Anterior cingulate cortex (tissue), 58 donors: ENCODE measurements at places on chromosomes 4 and X.

GRCh38 chr4:78517050-78517652 lies 34.4 kb upstream of the ANXA3 start:
- no peak for DNase-seq

DNA sequence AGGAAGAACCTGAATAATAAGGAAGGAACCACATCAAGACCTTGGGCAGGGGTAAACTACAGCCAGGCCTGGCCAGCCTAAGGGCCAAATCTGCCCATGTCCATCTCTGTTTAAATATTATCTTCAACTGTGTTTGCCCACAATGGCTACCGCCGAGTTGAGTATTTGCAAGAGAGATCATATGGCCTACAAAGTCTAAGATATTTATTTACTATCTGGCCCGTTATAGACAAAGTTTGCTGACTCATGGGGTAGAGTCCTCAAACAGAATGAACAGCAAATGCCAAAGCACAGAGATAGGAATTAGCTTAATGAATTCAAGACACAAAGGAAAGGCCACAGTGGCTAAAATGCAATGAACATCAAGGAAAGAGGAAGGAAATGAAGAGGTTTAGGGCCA lies 44.8 kb downstream of the RPS6KA3 start:
- DNase-seq: no peak

DNA sequence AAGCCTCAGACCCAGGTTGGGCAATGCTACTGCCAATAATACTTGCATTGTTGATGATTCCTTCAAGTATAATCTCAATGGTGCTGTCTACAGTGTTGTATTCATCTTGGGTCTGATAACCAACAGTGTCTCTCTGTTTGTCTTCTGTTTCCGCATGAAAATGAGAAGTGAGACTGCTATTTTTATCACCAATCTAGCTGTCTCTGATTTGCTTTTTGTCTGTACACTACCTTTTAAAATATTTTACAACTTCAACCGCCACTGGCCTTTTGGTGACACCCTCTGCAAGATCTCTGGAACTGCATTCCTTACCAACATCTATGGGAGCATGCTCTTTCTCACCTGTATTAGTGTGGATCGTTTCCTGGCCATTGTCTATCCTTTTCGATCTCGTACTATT lies 7.4 kb downstream of the LPAR4 start:
- no peak for DNase-seq

- DNase-seq: no peak
Observed at GRCh38 chr4:1531683-1532548, 125.7 kb upstream of the NKX1-1 start.

DNA sequence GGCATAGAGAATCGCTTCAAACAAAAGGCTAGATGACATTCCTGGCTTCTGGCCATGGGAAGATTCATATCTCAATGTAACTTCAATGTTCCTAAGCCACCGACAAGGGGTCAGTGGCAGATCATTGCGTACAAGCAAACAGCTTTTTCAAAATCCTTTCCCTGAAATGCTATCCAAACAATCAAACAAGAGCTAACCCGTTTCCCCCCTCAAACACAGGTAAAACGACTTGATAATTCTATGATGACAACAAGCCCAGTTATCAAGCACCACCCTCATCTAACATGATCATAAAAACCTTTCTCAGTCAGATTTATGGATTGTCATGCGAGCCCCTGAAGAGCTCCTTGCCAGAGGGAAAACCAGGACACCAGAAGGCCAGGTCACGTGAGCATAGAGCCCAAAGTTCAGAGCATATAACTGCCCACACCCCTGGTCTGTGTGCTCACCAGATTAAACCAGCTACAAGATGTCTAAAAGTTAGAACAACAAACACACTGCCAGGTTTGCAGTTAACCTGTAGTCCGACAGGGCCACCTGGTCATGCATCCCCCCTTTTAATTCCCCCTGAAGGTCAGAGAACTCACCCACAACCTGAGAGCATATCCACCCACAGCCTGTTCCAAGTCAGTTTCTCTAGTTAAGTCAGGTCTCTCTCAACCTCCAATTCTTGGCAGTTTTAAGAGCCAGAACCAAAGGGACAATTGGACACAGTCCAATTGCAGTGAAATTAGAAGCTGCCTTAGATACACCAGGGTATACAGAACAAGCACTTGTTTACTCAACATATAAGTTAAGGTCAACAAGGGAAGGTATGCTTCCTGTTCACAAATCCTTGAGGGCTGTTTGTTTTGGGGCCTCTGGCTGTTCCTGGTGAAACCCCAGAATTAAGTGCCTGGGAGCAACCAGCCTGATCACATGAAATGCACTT lies 248.1 kb upstream of the PPARGC1A start:
- no peak for DNase-seq

DNA sequence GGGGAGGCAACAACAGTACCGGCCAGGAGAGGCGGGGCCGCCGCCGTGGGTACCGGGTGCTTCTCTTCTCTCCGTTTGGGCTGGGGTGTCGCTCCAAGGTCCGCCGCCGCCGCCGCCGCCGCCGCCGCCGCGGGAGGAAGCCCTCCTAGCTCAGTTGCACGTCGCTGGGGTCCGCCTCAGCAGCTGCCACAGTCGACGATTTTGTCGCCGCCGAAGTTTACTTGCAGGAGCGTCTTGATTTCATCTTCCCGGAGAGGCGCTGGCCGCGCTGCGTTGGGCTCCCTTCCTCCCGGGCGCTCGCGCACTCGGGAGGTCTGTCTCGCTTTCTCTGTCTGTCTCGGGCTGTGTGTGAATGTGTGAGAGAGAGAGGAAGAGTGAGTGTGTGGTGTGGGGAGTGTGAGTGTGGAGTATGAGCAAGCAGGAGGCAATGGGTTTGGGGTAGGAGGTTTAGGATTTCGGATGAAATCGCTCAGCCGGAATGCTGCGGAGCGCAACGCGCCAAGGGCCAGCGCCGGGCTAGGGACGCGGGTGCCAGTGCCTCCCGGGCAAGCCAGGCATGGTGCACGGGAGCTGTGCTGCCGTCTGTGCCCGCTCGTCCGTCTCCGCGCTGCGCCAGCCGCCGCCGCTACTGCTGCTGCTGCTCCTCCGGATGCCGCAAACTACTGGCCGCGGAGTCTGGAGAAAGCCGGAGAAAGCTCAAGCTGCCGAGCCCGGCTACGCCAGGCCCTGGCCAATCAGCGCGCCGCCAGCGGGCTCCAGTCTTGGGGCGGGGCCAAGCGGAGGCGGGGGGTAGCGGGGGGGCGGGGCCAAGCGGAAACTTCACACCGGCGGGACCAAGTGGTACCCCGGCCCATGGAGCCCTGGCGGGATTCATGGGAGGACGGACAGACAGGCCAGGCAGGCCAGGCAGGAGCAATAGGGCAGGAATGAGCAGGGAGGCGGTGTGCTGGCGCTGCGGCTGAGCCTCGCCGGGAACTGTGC lies at the start of gene PCDH19:
Gene PCDH19 (minus strand): TSS at position 664 of the 981 bp plus-strand sequence. CDS start 1,676 bp downstream, outside the sequence.
- peak; percentile 21 for DNase-seq

- peak; percentile 0 for DNase-seq
Observed at GRCh38 chrX:121161501-121161933, 114.1 kb downstream of the GLUD2 start.

DNA sequence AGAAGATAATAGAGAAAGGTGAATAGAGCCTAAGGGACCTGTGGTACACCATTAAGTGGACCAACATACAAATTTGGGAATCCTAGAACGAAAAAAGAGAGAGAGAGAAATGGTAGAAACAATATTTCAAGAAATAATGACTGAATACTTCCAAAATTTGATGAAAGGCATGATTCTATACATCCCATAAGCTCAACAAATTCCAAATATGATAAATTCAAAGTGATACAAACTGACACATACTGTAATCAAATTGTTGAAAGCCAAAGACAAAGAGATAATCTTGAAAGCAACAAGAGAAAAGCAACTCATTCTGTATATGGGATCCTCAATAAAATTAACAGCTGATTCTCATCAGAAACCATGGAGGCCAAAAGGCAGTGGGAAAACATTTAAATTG lies 20.6 kb upstream of the ZC4H2 start:
- no peak for DNase-seq

DNA sequence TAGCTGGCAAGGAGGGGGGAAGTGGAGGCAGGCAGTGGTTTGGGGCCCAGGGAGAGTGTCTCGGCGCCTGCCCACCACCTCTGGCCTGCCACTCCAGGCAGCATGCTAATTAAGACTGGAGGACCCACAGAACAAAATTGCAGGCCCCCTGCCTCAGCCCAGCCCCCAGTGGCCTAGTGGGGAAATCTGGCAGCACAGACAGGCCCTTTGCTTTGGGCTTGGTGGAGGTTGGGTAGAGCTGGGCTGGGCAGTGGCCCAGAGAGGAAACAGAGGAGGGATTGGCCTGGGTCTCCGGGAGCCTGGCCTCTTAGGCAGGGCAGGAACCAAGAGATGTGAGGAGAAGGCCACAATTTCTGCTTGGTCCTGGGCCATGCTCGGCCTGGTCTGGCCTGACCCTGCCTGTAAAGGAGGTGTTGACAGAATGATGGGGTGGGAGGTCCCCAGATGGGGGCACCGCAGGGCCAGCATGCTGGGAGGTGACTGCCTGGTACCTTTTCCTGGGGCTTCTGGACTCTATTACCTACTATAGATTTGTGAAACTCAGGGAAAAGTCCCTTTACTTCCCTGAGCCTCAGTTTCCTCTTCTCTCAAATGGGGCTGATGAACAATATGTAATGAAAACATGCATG lies 92.4 kb upstream of the PJA1 start:
- peak; percentile 0 for DNase-seq

DNA sequence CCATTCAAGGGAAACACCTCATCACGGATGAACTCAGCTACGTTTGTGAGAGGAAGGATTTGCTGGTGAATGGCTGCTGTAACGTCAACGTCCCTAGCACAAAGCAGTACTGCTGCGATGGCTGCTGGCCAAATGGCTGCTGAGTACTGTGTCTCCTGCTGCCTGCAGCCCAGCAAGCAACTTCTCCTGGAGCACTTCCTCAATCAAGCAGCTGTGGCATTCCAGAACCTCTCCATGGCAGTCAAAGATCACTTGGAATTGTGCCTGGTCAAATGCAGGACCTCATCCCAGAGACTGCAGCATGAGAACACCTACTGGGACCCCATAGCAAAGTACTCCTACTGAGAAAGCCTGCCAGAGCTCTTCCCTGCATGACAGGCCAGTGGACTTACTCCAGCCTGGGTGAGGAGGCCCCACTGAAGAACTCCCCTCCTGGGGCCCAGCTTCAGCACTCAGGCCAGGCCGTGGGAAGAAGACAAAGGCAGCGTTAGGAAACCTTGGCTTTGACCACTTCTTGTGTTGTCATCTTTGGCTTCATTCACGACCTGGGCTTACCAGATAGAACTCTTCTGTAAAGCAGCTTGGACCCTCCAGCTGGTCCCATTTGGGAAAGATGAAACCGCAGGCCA lies 244.3 kb downstream of the RBMX2 start:
- no peak for DNase-seq

DNA sequence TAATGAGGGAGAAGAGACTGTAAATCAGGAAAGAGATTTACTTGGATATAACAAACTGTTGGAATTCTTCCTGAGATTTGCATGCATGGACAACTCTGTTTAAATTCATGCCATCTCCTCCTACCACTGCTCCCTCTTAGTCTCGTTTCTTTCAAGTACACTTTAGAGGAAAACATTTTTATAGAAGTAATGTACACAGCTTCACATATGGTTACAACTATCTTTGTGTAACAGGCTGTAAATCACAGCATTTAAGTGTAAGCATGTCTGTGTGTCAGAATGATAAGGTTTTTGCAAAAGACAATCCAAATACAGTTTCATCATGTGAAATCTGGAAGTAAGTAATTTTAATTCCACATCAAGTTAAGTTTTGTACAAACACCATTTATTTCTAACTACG lies 21.5 kb upstream of the ENPEP start:
- DNase-seq: no peak

GRCh38 chr4:138204507-138204906 lies 37.6 kb downstream of the SLC7A11 start:
- no peak for DNase-seq

GRCh38 chrX:5852941-5853340 lies 375.7 kb downstream of the NLGN4X start:
- DNase-seq: no peak

DNA sequence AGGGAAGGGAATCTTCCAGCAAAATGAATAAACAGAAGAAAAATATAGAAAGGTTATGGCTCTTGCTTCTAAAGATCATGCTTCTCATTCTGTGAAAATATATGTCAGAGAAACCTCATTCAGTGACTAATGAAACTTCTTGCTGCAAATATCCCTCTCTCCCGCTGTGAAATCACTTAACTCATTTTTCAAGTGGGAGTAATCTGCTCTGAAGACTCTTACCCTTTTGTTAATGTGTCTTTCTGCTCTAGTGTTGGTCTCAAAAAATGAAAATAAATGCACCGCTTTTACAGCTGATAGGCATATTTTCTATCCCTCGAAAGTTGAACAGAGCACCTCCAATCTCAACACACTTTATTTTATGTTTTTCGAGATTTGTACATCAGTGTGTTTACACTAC lies 252.3 kb downstream of the NLGN4X start:
- no peak for DNase-seq

GRCh38 chrX:134868771-134869495 lies 121.9 kb upstream of the SMIM10 start:
- DNase-seq: no peak

DNA sequence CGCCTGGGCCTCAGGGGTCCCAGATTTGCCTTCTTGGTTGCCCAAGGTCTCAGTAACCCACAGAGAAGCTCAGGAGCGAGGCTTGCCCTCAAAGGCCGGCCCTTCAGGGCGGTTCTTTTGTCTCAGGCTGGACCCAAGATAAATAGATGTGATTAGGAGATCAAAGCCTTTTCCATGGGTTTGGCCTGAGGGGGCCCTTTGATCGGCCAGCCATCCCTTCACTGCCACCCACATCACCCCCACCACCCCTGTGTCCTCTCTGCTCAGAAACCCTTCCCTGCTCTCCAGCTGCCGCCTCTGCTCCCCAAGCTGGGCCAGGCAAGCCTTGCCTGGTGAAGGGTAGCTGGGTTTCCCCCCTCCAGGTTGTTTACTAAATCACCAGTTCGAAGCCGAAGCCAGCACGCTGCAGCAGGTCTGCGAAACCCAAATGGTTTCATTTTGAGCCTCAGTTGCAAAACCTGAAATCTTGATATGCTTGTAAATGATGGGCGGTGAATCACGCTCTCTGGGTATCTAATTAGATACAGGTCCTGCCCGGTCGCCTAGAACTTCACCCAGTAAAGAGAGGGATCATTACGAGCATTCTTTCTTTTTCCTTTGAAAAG lies 202.6 kb upstream of the BCOR start:
- no peak for DNase-seq

- DNase-seq: no peak
Observed at GRCh38 chrX:44871931-44872820, 812 bp upstream of the KDM6A start.

- DNase-seq: no peak
Observed at GRCh38 chrX:155179346-155179997, 36.8 kb upstream of the VBP1 start.
